Astrocyte (in vitro differentiated cells and primary cell): ENCODE measurements at places on chromosomes 3 and 15.

- no peak for DNase-seq
Measured at GRCh38 chr3:23649448-23649847, 156.3 kb upstream of the UBE2E1 start.

GRCh38 chr15:24745290-24745689, 69.7 kb downstream of the NPAP1 start:
- no peak for DNase-seq

DNA sequence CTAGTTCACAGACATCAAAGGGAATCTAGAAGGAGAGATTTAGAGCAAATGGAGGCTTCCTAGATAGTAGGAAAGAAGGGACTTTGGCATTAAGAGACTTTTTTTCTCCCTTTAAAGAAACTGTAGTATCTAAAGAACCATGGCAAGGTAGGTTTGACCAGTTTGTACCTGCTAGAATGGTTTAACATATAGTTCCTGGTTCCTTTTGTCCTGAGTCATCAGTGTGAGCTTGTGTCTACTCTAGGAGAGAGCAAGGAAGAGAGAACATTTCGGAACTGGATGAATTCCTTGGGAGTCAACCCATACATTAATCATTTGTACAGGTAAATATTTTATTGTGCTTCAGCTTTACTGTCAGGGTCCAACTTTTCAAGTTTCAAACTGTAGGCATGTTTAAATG, 29.6 kb upstream of the TRPC1 start:
- DNase-seq, result no peak

GRCh38 chr3:182490596-182491491, 302.5 kb upstream of the ATP11B start:
- peak; percentile 10 for DNase-seq

DNA sequence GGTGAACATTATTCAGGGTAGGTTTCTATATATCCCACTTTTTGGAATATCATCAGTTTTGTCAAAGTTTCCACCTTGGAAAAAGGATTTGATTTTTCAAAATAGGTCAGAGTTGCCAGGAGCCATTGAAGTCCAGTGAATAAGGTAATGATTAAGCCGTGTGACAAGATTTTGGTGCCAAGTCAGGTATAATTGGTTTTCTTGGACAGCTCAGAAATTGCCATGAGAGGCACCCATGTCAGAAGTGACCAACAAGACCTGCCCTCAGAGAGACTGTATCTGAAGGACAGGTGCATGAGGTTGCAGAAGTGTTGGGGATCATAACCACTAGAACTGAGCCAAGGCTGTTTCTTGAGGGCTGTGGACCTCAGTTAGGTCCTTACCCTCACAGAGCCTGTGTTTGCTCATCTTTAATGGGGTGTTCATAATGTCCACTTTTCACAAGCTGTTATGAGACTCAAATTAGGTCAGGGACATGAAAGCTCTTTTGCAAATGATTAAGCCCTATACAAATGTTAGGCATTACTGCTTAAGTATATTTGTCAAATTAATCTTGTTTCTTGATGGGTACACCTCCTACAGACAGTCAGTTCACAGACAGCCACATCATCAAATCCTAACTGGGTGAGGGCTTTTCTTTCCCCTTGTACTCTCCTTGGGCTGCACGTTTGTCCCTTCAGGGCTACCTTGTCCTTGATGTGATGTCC, 32.3 kb downstream of the CASR start:
- DNase-seq, result no peak

GRCh38 chr15:65146438-65146837, 12.8 kb upstream of the PDCD7 start:
- no peak for DNase-seq

GRCh38 chr3:195137638-195138588, 133.0 kb downstream of the XXYLT1 start:
- DNase-seq, result no peak

DNA sequence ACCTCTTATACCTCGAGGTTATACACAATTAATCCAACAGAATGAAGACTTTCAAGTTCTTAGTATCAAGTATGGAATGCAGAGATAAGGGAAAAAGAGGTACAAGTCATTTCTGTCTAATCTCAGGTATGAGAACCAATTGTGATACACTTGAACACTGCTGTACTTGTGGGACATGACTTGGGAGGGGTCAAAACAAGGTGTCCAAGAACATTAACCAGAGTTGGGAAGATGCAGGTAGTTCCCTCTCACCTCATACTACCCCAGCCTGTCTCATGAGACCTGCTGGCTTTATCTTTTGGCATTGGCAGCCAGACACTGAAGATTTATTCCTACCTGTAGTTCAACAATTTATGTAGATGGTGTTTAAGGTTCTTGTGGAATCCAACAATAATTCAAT, 209.7 kb downstream of the NR1D2 start:
- DNase-seq, result no peak

- peak; percentile 79 for DNase-seq
Measured at GRCh38 chr3:64454179-64454578, 228.9 kb upstream of the PRICKLE2 start.

GRCh38 chr3:183583331-183584245, 28.1 kb upstream of the KLHL6 start:
- no peak for DNase-seq

GRCh38 chr3:81173514-81173913, 587.9 kb downstream of the GBE1 start:
- no peak for DNase-seq
